ENCODE measurements at places on chromosomes 7 and 10.
A peak's percentile ranks its signal among the peaks of the same experiment; 100 is the strongest.

GRCh38 chr10:69972981-69973397 is 79.7 kb upstream of the MACROH2A2 start:
- no peak for DNase-seq

DNA sequence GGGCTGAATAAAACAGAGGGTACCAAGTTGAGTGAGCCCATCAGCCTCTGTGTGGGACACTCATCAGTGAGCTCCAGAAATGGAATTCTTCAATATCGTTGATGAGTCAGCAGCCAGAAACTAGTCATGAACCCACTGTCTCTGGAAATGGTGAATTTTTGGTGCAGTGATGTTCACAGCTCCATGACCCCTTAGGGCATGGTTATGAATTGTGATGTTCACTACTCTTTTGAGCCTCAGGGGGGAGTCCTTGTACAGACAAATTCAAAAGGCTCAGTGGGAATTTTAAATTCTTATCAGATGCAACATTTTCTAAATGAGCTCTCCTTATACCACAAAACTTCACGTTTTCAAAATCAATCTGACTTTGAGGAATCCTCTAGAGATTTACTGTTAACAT is 335.7 kb downstream of the PHTF2 start:
- DNase-seq = peak; percentile 64

DNA sequence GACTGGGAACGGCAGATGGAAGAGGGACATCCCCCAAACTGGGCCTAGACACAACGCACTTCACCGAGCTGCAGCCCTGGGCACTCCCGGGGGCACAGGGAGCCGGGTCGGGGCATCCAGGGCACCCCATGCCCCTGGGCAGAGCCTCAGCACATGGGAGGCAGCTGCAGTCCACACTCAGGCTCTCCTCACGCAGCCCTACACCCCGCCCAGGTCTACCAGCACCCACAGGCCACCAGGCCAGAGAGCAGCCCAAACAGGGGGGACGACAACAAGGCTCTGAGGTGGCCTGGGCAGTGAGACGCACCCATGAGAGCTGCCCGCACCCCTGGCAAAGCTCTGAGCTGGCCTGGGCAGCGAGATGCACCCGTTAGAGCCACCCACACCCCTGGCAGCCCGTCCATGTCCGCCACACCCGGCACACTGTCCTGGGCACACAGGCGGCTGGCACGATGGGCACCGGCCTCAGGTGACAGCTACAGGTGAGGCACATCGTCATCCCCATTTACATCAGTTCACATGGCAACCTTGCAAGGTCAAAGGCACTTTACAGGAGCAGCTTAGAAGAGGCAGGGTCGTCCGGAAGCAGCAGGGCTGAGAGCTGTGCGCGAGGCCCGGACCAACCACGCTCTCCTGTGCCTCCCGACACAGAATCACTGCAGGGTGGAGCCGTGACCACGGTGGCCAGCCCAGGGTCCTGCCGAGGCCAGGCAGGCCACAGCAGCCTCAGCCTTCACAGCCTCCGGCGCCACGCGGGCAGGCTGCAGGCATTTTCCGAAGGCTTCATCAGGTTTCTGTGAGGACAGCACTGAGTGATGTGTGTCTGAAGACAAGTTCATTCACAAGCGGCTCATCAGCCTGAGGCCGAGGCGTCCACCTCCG is 228.6 kb downstream of the MAD1L1 start:
- no peak for DNase-seq

GRCh38 chr10:4243651-4244050 is 458.6 kb upstream of the KLF6 start:
- peak; percentile 84 for DNase-seq

GRCh38 chr10:64283621-64284020 is 762.4 kb downstream of the REEP3 start:
- no peak for DNase-seq

- no peak for DNase-seq
Measured at GRCh38 chr7:95632609-95633008, 36.3 kb upstream of the PDK4 start.

- no peak for DNase-seq
Measured at GRCh38 chr10:132069122-132069848, 3.5 kb downstream of the JAKMIP3 start.

- DNase-seq = no peak
Measured at GRCh38 chr10:76310588-76311080, 879.2 kb downstream of the LRMDA start.

GRCh38 chr10:493391-494148 is 195.9 kb downstream of the DIP2C start:
- no peak for DNase-seq

GRCh38 chr7:74269757-74270277 is 15.6 kb upstream of the RFC2 start:
- peak; percentile 71 for DNase-seq

GRCh38 chr7:23968791-23969190 is 258.8 kb downstream of the STK31 start:
- DNase-seq = no peak

DNA sequence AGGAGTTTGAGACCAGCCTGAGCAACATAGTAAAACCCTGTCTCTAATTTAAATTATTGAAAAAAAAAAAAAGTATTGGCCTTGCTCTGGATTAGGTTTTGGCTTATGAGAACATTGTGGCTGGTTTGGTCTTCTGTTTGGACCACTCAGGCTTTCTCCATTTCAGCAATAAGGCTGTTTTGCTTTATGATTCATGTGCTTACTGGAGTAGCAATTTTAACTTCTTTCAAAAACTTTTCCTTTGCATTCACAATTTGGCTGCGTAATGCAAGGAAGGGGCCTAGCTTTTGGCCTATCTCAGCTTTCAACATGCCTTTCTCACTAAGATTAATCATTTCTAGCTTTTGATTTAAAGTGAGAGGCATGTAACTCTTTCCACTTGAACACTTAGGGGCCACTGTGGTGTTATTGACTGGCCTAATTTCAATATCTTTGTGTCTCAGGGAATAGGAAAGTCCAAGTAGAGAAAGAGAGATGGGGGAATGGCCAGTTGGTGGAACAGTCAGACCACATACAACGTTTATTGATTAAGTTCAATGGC is 38.0 kb upstream of the SRPK2 start:
- DNase-seq = no peak

DNA sequence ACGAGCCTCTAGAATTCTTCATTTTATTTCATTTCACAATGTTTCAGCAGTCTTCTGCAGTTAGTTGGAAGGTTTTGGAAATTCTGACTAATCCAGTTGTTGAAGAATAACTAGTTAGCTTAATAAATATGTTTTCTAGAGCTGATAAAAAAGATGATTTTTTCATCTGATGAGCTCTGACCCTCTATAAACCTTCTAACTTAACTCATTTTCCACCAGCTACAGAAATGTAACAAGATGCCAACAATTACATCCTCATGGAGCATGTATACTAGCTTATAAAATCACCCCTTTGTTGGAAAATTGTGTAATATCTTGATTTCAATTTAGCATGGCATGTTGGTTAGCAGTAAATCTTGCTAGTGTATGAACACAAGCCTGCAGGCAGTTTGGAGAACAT is 33.1 kb downstream of the KAT6B start:
- DNase-seq = no peak

DNA sequence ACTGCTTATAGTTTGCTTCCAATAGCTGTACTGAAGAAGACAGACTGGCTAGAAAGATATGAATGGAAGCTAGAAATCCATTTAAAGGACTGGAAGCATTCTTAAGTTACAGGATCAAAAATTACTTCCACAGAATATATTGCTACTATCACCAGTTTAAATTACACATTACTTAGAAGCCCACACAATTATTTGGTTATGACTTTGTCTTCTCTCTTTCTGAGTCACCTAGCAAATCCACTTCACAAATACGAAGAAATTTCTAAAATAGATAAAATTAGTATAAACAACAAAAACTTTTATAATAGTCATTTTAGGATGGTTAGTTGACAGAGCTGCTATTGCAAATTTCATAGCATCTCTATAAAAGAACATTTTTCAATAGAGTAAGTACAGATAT is 108.1 kb downstream of the SNX13 start:
- DNase-seq = no peak

GRCh38 chr7:144725070-144725469 is 110.8 kb downstream of the TPK1 start:
- peak; percentile 60 for DNase-seq

DNA sequence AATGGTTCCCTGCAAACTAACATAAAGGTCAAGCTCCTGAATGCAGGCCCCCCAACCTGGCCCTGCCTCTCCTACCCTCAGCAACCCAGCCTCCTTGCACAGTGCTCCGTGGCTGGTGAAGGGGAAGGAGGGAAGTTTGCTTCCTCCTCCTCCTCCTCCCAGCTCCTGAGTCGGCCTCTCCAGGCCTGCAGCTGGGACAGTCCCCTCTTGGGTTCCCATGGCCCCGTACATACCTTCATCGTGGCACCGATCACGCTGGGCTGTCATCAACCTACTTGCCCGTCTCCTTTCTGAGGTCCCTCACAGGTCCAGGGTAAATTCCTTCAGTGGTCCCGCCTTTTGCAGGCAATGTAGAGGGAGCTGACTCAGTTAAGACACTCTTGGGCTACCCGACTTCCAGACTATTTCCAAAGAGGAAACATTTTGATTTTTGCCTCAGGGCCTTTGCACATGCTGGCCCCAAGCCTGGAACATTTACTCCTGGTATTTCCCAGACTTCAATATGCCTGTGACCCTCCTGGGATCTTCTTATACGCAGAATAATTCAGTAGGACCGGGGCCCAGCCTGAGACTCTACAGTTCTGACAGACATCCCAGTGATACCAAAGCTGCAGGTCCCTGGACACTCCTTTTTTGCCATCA is 26.8 kb downstream of the PDIA4 start:
- no peak for DNase-seq

DNA sequence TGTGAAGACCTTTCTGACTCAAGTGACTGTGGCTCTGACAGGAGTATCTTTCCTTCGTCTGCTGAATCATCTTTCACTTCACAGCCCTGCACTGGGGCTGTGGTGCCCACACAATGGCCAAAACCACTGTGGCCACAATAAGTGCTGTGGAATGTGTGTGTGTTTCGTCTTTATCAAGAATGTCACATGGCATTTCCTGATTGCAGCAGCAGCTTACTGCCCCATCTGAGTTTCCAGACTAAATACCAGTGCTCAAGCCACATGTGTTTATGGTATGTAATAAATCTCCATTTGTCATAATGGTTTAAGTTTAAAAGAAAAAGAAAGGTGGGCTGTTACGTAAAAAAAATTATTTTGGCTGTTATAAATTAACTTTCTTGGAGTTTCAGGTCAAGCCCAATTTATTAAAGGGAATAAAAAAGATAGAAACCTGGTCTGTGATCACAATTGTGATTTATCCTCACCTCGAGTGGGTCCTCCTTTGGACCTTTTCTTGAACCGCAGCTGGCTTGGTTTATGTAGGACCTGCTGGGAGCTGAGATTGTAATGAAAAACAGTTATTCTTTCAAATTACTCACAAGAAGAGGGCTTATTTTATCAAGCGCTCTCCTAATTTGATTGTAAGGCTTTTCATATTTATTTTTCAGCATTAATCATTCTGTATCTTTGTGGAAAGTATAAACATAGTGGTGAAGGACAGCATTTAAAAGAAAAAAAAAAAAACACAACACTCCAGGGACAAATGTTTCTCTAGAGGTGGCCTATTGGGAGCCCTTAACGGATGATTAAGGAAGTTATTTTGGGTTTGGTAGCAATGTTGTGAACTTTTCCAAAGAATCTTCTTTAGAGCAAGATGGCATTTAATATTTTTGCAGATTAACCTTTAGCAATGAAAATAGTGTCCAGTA is 116.2 kb downstream of the LRMDA start:
- peak; percentile 75 for DNase-seq

DNA sequence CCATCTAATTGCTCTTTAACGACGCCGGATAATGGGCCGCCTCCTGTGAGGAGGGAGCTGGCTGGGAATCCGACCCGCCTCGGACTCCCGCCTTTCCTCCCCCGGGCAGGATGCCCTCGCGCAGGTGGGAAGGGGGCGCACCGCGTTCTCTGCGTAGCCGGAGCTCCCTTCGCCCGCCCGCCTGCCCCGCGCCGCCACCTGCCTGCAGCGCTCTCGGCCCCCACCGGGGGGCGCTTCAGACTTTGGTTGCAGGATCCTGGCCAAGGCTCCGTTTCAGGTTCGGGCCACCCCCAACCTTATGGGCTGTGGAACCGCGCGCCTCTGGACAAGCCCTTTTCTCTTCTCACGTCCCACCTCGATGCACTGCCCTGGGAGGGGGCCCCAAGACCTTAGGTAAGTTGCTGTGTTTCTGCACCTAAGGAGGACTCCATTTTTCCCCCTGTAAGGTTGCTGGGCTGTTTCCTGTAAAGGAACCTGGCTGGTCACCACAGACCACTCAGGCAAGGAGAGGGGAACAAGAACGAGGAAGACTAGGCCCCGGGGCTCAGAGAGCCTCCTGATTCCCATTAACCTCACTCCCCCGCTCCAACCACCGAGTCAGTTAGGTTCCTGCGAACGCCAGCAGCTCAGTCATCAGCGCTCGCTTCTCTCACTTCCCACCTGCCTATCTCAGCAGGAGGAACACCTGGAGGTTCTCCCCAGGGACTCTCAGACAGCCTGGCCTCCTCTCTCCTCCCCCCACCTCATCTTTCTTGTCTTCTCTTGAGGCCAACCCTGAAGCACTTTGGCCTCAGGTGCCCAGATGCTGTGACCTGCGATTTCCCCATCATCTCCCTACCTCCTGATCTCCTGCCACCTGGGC is 11.3 kb upstream of the KAZALD1 start:
- DNase-seq = peak; percentile 77

- DNase-seq = no peak
Measured at GRCh38 chr7:48244864-48245271, 73.6 kb downstream of the ABCA13 start.

GRCh38 chr10:51321980-51322379 is 247.7 kb downstream of the PRKG1 start:
- no peak for DNase-seq

DNA sequence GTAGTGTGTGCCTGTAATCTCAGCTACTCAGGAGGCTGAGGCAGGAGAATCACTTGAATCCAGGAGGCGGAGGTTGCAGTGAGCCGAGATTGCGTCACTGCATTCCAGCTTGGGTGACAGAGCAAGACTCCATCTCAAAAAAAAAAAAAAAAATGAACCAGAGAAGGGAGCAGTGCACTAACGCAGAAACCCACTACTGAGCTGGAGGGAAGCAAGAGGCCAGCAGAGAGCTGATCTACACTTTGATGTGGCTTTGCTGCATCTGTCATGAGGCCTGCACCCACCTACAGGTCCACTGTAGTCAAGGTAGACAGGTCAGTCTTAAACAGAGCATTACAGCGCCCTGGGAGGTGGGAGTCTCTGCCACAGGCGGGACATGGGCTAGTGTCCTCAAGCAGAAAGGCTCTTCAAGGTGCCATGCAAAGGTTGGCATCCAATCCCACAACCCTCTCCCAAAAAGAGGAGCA is 30.0 kb downstream of the MAT1A start:
- DNase-seq = no peak

- no peak for DNase-seq
Measured at GRCh38 chr10:110967009-110967630, 47.7 kb downstream of the SHOC2 start.

- DNase-seq = peak; percentile 86
Measured at GRCh38 chr10:97673736-97674525, 13.1 kb downstream of the AVPI1 start.

DNA sequence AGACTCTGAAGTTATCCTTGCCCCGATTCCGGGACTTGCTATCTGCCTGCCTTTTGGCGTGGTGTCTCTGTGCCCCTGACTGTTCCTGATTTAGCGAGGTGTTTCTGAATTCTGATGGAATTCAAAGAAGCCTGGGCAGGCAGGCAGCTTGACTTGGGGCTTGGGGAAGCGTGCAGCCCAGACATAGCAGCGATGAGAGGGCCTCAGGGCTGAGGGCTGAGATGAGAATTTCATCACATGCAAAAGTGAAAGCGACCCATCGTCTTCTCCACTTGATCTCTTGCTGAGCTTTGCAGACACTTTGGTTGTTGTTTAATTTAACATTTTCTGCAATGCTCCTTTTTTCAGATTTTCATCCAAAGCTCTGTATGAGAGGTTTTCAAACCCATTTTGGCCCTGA is 57.8 kb downstream of the TCF7L2 start:
- no peak for DNase-seq

Measured in ACHN (cell line).